Right renal cortex interstitium (tissue), 3 donors: ENCODE measurements at places on chromosomes 7 and 10. TPM values are rescaled to one million over a fixed set of nuclear protein-coding genes. Genes with fewer than 3 reads are reported as not detected.

Gene GET4
- 31.2 TPM for polyA plus RNA-seq

Gene IFIT1B
- 0.14 TPM for polyA plus RNA-seq

GRCh38 chr7:138030679-138031351, 28.9 kb upstream of the CREB3L2 start:
- DNase-seq, result no peak

- no peak for DNase-seq
These were observed 248.8 kb downstream of the CELF2 start for GRCh38 chr10:11266426-11266825.

- no peak for DNase-seq
These were observed 173.5 kb downstream of the CUX1 start for GRCh38 chr7:101990811-101991418.

DNA sequence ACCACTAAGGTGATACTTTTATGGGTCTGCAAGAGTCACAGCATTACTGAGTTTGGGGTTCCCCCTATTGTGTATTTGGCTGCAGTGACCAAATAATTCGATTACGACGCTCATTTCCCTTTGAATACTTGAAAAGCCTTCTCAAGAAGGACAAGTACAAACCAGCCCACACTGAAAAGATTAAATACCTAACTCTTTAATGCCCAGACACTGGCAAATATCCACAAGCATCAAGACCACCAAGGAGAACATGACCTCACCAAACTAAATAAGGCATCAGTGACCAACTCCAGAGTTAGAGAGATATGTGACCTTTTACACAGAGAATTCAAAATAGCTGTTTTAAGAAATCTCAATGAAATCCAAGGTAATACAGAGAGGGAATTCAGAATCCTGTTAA, 31.8 kb upstream of the SFTPD start:
- no peak for DNase-seq

- DNase-seq, result no peak
These were observed 636.3 kb downstream of the PARD3 start for GRCh38 chr10:34178756-34179155.

- DNase-seq, result no peak
These were observed at the start of gene EVX1 for GRCh38 chr7:27242555-27243339. Gene EVX1 (plus strand): TSS chr7:27242802. CDS start chr7:27243031, 229 bp downstream.

DNA sequence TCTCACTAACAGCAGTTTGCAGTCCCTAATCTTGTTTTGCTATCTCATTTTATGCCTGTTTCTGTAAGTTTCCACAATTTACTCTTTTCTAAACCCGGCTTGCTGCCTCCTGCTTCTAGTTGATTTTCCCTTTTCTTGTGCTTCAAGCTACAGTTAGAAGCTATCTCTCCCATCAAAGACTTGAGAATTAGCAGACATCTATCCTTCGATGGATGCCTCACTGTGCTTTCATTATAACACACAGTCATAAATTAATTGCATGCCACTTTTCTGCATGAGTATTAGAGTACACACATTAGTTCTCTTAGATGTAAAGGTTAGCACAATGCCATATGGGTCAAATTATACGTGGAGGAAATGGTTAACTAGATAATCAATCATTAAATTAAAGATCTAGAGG, 48.7 kb downstream of the SEMA3A start:
- DNase-seq, result no peak

Gene TMEM196
- polyA plus RNA-seq, result not detected

GRCh38 chr7:30519122-30519521, 14.5 kb upstream of the GGCT start:
- no peak for DNase-seq

DNA sequence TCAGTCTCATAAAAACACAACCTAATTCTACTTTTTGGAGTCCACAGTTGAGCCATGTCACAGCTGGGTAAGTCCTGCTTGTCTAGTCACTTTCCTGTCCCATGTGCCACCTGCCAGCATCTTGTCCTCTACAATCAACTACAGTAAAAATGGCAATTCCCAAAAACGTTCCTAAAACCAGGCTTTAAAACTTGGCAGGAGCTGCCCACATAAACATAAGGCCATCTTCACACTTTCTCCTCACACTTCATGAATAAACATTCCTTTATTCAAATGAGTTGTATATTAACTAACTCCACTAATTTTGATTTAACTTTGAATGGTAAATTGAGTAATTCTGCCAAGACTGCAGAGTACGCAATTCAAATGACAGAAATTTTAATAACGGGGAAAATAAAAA, 49.5 kb downstream of the SFMBT2 start:
- DNase-seq, result no peak

Gene TUBB8
- polyA plus RNA-seq, result 0.69 TPM

- DNase-seq, result no peak
These were observed 70.4 kb upstream of the MDFIC start for GRCh38 chr7:114851406-114852061.

DNA sequence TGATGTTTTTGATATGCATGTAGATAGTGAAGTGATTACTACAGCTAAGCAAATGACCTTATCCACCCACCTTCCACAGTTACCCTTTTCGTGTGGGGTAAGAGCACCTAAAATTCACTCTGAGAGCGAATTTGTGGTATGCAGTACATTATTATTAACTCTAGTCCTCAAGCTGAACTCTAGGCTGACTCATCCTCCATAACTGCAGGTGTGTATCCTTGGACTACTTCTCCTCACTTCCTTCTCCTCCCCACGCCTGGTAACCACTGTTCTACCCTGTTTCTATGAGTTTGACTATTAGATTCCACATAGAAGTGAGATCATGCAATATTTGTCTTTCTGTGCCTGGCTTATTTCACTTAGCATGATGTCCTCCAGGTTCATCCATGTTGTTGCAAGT, 484.6 kb downstream of the GATA3 start:
- no peak for DNase-seq

- no peak for DNase-seq
These were observed 38.5 kb upstream of the ITPRID1 start for GRCh38 chr7:31475368-31475767.

Gene OR2A14
- polyA plus RNA-seq, result not detected

GRCh38 chr7:16826060-16826459, 21.3 kb upstream of the AGR2 start:
- DNase-seq, result no peak

DNA sequence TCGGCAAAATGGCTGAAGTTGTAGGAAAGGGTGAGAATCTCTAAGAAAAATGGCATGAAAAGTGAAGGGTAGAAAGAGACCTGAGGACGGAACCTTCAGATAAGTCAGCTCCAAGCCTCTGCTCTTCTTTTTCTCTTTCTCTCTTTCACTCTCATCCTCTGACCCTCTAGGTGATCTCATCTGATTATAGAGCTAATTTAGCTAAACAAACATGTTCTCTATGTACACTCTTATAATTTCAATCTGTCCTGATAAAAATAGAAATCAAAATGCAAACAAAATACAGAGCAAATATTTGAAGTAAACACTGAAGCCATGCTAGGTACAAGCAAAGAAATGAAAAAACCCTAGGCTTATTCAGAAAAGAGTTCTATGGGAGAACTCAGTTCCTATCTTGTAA, 14.4 kb upstream of the CUBN start:
- DNase-seq, result no peak

- no peak for DNase-seq
These were observed 291.8 kb downstream of the CRPPA start for GRCh38 chr7:16129431-16130110.
